Gastroesophageal sphincter (tissue), 4 donors: ENCODE measurements at places on chromosomes 2 and 18.

GRCh38 chr2:68031542-68032160 lies 31.2 kb downstream of the C1D start:
- ATAC-seq, result no peak

- ATAC-seq, result no peak
These were observed 153.7 kb upstream of the VRK2 start for GRCh38 chr2:57892920-57893319.

- no peak for ATAC-seq
These were observed 25.7 kb upstream of the COX7A2L start for GRCh38 chr2:42386682-42387081.

DNA sequence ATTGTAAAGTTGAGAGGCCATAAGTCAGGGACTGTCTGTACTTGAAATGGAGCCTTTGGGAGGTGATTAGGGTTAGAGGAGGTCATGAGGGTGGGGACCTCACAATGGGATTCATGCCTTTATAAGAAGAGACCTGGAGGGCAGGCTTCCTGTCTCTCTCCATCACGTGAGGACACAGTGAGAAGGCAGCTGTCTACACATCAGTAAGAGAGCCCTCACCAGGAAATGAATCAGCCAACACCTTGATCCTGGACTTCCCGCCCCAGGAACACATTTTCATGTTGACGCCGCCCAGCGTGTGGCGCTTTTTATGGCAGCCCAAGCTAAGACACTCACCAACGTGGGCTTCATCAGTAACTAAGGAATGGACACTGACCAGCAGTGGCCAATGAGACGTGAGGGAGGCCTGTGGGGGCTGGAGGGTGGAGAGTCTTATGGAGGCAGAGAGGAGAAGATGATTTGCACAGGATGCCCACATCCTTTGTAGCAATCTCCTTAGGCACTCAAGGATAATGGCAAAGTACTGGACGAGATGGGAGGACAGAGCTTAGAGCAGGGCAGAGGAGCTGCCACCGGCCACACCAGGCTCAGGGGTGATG lies 162.7 kb downstream of the EIPR1 start:
- ATAC-seq, result no peak

DNA sequence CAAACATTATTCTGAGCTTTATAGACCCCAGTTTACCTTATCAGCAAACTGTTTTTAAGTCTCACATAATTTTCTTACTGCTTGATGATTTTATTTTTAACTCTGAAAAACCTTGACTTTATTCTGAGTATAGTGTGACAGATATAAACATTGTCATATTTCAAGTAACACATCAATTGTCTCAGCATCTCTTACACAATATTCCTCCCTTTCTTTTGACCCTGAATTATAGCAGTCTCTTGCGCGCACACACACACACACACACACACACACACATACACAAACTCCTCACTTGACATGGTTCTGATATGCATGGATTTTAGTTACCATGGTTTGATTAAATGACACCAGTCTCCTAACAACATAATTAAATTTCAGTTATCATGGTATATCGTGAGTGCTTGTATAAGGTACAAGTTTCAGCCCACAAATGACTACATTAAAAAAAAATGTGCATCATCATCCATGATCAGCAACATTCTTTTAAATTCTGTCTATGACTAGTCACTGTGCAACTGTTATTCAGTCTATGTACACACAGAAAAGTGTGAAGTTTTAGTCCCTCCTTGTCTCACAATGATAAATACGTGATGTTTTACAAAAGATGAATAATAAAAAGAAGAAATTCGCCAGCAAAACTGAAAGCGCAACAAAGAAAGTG lies 39.5 kb upstream of the TACR1 start:
- ATAC-seq, result no peak

GRCh38 chr2:10405448-10405847 lies 42.7 kb downstream of the ODC1 start:
- peak; percentile 79 for ATAC-seq

- ATAC-seq, result no peak
These were observed 74.0 kb downstream of the TTC27 start for GRCh38 chr2:32701806-32702205.

- ATAC-seq, result peak; percentile 43
These were observed 257.7 kb downstream of the PTGR3 start for GRCh38 chr18:74951165-74951760.

- ATAC-seq, result no peak
These were observed 579.0 kb downstream of the PLCL1 start for GRCh38 chr2:198383392-198383791.

GRCh38 chr2:42510608-42511243 lies 16.9 kb upstream of the KCNG3 start:
- no peak for ATAC-seq

DNA sequence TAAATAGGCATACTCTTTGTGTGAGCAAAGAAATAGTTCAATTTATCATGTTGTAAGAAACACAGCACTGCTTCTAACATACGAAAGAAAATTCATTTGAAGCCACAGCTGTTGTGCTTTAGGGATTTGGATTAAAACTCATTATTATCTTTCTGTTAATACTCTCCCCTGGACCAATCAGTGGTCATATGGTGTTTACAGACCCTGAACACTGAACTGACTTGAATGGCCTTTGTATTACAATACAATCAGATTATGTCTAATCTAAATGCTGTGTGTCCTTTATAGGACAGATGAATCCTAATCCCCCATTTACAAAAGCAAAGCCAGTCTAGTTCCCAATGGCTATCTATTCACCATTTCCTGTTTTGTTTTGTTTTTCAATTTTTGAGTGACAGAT lies 36.5 kb downstream of the ZNF385B start:
- ATAC-seq, result no peak

GRCh38 chr18:6835345-6835744 lies 105.8 kb downstream of the ARHGAP28 start:
- ATAC-seq, result no peak

GRCh38 chr2:134671513-134671912 lies 47.3 kb downstream of the TMEM163 start:
- ATAC-seq, result no peak

- ATAC-seq, result no peak
These were observed 42.3 kb upstream of the IMP4 start for GRCh38 chr2:130300258-130300969.

GRCh38 chr18:64365106-64365505 lies 216.2 kb upstream of the LINC00305 start:
- ATAC-seq, result no peak

- ATAC-seq, result peak; percentile 1
These were observed 1.0 kb upstream of the HDAC4 start for GRCh38 chr2:239401881-239402233.

DNA sequence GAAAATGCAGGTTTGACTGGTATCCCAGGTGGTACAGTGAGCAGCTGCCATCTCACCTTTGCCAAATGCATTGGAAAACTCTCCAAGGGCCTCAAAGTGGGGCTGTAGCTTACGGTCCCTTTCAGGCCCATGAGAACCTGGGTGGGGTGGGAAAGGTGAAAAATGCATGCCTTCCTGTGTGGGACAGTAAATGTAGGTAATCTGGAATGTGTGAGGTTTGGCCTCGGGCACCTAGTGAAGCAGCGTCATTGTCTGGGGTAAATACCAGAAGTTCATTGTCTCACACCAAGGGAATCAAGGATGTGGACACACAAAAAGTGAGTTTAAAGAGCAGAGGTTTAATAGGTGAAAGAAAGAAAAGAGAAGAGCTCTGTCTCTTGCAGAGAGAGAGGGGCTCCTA lies 36.6 kb downstream of the TIMM21 start:
- no peak for ATAC-seq

- ATAC-seq, result no peak
These were observed 57.7 kb upstream of the ST6GAL2 start for GRCh38 chr2:106943468-106944200.

GRCh38 chr2:3125761-3126130 lies 251.9 kb downstream of the EIPR1 start:
- ATAC-seq, result no peak

DNA sequence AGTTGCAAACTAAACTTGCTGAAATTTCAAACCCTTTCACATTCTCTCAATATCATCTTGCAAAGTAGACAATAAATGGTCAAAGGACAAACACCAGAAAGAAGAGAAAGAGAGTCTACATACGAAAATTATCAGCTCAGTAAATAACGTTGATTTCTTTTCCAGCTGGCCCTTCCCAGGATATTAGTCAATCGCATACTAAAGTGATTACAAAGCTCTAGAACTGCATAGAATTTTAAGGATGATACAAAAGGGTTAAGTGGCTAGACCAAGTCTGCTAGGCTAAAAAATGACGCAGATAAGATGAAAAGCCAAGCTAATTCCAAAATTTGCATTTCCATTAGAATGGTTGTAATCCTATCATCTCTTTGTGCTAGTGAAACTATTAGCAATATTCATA lies 405.7 kb downstream of the FBXO15 start:
- ATAC-seq, result no peak

- ATAC-seq, result no peak
These were observed 235.0 kb downstream of the GULP1 start for GRCh38 chr2:188526701-188527100.

DNA sequence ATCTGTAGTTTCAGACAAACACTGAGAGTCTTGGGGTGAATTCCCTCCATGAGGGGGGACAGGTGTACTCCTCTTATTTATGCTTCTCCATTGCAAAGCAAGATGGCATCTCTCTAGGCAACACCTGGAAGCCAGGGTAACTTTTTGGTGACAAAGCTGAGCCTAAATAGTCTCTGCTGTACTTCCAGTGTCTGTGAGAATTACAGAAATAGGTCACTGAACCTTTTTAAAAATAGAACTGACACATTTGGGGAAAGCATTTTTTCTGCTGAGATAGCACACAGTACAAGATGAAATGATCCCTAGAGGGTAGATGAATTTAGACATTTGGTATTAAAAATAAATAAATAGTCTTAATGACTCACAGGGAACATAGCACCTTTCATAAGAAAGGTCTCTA lies 71.7 kb upstream of the SP3 start:
- ATAC-seq, result no peak

DNA sequence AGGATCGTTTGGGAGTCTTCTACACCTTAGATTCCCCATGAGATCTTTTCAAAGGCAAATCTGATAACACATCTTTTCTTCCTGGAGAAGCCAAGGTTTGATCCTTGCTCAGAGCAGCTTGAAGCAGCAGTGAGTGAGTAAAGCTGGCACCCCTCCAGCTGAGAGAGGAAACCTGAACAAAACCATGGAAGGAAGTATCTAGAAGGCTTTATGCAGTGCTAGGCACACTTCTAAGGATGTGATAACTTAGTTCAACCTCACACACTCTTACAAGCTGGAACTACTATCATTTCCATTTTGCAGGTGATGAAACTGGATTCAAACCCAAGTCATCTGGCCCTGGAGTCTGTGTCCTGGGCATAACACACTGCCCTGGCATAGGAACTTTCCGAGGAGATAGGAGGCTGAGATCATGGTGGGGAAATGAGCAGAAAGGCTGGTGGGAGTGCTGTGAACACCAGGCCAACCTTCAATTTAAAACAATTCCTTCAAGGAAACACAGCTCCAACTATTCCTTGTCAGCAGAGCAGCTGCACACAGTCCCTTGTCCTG lies 71.2 kb downstream of the CTAGE1 start:
- ATAC-seq, result no peak

- no peak for ATAC-seq
These were observed 83.1 kb downstream of the EFEMP1 start for GRCh38 chr2:55840460-55840859.

DNA sequence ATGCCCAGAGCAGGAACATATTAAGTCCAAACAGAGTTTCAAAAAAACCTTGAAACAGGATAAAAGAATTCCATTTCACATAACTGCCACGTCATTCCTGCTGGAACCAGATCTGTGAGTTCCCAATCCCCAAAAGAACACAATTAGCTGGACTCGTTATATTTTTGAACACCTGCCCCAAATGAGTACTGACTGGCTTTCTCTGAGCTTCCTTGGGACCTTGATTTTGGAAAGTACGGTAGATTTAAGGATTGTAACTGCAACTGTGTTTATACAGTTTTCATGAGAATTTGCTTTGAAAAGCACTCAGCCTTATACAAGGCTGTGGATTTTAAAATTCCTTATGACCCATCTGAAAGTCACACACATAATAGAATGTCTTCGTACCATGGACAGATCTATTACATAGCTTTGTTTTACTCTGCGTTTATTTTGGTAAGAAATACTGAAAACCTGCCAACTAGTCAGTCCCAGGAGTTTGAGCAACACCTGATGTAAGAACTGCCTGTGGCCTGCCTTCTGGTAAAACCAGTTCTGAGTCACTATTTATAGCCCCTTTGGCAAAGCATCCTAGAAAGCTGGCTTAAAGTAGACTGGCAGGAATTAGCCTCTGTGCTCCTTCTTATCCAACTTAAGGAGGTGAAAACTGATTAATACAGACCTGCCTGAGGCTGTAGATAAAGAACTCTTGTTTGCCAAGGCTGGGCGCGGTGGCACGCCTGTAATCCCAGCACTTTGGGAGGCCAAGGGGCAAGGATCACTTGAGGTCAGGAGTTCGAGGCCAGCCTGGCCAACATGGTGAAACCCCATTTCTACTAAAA lies 48.1 kb downstream of the MERTK start:
- peak; percentile 93 for ATAC-seq

DNA sequence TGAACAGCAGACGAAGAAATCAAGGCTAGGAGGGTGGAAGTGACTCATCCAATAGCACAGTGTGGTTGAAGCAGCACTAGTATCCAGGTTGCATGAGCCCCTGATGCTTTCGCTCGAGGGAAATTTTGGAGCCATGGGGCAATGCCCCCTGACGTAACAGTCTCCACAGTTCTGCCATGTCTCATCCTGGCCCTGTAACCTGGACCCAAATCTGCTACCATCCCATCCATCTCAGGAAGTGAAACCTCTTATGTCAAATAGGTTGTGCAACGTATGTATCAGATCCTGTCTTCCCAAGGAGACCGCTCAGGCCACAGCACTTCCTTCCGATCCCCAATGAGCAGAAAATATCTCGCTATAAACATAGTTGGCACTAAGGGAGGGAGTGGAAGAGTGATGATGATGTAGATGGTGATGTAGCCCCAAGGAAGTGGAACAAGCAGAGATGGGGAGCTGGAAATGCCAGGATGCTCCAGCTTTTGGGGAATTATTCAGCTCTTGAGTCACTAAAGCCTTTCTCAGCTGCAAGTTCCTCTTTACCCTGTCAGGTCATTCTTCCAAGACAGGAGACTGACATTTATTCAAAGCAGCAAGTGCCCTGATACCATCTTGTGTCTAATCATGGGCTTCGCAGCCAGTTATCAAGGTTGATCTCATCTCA lies 3.0 kb upstream of the IL1B start:
- ATAC-seq, result peak; percentile 35

DNA sequence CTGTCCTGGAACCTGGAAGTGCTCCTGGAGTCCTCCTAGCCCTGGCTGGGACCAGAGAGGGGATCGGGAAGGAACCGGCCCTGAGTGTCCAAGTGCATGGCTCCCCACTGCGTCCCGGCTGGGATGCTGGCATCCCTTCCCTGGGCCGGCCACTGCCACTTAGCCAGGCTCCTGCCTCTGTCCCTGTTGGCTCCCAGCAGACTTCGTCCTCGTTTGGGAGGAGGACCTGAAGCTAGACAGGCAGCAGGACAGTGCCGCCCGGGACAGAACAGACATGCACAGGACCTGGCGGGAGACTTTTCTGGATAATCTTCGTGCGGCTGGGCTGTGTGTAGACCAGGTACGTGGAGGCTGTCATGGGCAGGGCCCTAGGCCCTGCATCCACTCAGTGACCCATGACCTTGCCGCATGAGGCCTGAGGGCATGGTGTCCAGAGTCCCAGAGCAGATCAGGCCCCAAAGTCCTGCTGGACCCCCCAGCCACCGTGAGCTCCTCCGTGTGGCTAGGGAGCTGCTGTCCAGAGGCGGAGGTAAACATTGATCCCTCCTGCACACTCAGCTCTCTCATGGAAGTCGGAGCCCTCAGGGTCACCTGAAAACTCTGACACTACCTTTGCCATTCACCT lies 7.1 kb downstream of the ANO7 start:
- no peak for ATAC-seq

GRCh38 chr2:55010915-55011314 lies 39.3 kb downstream of the RTN4 start:
- ATAC-seq, result no peak
